ENCODE measurements at places on chromosomes 13 and 19.

DNA sequence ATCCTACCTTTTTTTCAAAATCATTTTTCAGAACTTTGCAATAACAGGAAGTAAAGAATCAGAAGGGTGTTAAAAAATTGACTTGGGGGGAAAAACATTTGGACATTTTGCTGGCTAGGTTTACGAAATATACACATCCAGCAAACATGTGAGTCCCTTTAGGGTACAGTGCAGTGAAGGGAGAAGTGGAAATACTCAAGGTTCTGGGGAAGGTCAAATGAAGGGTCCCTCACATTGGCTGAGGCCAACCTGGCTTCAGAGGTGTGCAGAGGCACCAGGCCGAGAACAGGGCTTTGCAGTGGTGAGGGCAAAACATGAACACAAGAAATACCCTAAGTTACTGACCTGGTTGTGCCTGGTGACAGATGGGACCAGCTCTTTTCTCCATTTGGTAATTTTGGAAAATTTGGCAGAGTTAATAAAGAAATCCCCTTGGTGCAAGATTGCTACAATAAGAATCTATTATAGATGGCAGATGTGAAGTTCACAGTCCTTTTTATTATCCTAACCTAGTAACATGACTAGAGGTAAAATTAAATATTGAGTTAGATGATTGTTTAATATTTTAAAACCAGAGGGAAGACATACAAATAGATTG, 1.5 kb upstream of the UPF3A start:
- no peak overlapping the region for H3K4me3 ChIP-seq
- no peak for DNase-seq
- H3K27me3 ChIP-seq = no peaks in the 10 kb centered on the region
- no peaks in the 10 kb centered on the region for H3K36me3 ChIP-seq
- peaks cover 16% of the 10 kb centered on the region for H3K4me1 ChIP-seq

DNA sequence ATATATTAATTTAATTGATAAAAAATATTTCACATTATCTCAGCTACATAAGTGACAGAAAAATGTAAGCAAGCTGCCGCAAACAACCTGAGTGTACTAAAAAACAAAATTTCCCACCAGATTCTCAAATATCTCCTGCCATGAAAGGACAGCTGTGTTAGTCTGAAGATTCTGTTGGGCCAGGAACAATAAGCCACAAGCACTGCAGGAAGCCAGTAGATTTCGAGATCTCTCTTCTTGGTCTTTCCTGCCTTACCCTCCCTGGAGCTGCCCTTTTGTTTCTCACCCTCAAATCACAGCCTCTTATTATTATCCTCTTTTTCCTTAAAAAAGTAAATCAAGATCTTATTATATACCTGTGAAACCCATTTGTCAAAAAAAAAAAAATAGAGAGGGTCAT, 165.6 kb downstream of the EFNB2 start:
- no peak overlapping the region for H3K27ac ChIP-seq
- no peak overlapping the region for H3K4me3 ChIP-seq
- H3K4me1 ChIP-seq = no peaks in the 10 kb centered on the region
- no peaks in the 10 kb centered on the region for H3K27me3 ChIP-seq
- no peak for DNase-seq

DNA sequence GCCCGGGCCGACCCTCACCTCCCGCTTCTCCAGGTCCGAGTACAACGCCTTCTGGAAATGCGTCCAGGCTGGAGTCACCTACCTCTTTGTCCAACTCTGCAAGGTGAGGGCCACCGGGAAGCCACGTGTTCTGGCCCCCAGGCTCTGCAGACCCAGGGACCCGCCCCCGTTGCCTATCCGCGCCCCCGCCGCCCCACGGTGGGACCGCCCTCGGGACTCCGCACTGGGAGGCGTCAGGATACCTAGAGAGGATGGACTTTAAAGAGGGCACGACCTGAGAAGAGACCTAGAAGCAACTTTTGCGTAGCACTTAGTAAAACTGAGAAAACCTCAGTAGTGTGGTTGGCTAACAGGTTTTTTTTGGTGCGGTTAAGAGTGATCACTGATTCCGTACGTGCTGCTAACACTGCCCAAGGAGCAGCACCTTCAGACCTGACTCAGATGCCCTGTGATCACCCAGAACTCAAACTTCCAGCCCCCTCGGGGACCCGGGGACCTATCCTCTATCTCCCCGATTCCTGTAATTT, 492 bp downstream of the TMEM147 start:
- H3K36me3 ChIP-seq = peaks cover 6% of the 10 kb centered on the region
- peak overlapping the region; percentile 79 for H3K4me3 ChIP-seq
- no peaks in the 10 kb centered on the region for H3K27me3 ChIP-seq
- DNase-seq = no peak
- peaks cover 12% of the 10 kb centered on the region for H3K4me1 ChIP-seq

DNA sequence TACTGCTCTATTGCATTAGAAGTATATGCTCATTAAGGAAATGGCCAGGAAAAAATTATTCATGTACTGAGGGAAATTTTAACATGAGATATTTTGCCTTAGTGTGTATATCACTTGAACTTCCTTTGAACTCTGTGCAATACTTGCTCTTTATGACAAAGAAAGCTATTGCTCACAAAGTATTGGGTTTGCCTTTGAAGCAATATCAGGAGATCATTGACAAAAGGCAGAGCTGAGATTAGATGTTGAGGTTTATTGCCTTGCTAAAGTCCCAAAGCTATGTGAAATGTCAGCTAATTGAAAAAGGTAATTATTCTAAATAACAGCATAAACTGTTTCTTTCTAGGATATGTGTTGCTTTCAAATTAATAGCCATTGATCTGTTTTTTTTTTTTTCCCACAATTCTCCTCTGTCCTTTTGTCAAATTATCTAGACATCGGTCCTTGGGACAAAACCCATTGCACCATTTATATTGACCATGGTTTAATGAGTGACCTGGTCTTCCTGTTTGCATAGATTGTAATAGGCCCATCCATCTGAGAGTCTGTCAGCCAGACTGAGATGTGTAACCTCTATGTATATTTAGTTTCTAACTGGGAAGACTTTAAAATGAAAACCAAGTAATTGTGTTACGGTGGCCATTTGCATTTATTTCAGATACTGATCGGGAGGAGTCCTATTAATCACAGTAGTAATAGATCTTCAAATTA, 752.7 kb upstream of the GPC6 start:
- no peaks in the 10 kb centered on the region for H3K27me3 ChIP-seq
- no peak for DNase-seq

DNA sequence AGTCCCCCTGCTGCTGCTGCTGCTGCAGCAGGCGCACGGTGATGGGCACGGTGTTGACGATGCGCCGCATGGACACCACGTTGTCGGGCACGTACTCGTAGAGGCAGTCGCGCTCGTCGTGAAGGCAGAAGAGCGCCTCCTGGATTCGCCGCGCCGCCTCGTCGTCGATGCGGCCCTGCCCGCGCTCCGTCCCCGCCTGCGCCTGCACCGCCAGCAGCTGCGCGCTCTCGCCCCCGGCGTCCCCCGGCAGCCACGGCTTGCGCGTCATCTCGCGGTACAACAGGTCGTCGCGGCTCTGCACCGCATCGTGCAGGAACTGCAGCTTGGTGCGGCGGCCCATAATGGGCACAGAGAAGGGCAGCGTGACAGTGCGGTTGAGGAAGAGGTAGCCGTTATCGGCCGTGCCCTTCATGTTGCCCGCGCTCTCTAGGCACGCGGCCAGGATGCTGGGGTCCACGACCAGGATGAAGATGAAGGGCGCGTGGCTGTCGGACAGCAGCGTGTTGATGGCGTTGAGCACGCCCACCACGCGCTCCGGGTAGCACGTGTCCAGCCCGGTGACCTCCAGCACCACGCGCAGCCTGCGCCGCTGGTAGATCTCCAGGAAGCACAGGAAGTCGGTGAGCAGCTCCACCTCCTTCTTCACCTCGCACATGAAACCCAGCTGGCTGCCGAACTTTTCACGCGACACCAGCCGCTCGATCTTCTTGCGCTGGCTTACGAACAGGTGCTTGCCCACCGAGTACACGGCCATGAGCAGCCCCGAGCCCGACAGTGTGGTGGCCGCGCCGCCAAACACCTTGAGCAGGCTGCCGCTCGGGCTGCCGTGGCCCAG, 8.1 kb downstream of the NKPD1 start:
- H3K4me1 ChIP-seq = no peaks in the 10 kb centered on the region
- no peak overlapping the region for H3K4me3 ChIP-seq
- no peak overlapping the region for H3K27ac ChIP-seq

GRCh38 chr13:50386541-50387050, 371.4 kb downstream of the KCNRG start:
- H3K4me1 ChIP-seq = peaks cover 7% of the 10 kb centered on the region
- H3K27me3 ChIP-seq = no peaks in the 10 kb centered on the region
- no peak for DNase-seq
- H3K4me3 ChIP-seq = no peak overlapping the region
- peak overlapping the region; percentile 61 for H3K27ac ChIP-seq

- H3K4me1 ChIP-seq = peaks cover 5% of the 10 kb centered on the region
These were observed 10.7 kb downstream of the MARCHF2 start for GRCh38 chr19:8423817-8424223.

GRCh38 chr13:110607675-110608224, 7.6 kb upstream of the NAXD start:
- H3K4me3 ChIP-seq = no peak overlapping the region
- no peak overlapping the region for H3K27ac ChIP-seq
- DNase-seq = no peak
- no peaks in the 10 kb centered on the region for H3K27me3 ChIP-seq

DNA sequence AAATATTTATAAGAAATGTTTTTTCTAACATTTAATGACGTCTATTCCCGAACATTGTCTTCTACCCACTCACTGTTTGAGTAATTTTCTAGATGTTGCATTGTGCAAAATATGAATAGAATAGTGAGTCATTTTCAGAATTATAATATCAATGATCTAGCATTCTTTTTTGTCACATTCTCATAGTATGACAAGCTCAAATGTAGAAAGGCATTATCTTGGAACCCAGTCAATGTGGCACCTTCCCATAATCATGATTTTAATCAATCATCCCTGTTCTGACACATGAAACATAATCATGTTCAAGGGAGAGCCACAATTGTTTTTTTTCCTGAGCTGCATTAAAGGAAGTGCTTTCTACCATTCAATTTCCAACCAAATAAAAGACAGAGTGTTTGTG, 265.8 kb downstream of the OXGR1 start:
- no peak for DNase-seq
- no peaks in the 10 kb centered on the region for H3K4me1 ChIP-seq
- no peak overlapping the region for H3K27ac ChIP-seq
- peaks cover 2% of the 10 kb centered on the region for H3K27me3 ChIP-seq

DNA sequence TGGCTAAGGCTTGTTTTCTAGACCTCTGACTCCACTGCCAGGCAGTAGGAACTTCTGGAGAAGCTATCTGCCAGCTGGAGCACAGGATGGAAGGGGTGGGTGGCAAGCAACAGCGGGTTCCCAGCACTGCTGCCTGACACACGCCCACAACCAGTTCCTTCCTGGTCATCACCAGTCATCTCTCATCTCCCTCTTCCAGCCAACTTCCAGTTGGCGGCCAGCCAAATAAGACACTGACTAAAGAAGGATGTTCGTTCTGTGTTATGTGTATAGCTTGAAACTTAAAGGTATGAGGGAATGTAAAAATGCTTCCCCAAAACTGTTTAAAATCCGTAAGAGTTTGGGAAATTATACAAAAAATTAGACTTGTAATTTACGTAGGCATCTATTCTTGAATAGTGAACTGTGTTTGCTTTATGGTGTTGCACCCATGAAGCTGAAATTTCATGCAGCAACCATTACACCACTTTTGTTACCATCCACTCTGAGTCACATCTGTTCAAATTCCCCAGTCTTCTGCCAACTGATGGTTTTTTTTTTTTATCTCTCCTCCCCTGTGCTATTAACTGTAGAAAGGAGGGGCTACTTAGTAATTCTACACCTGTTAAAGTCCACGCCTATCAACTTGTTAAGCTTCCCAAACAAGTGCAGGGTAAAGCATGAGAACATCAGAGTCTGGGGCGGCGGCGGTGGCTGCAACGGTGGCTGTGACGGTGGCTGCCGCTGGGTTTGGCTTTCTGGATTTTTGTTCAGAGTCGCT, 86.2 kb upstream of the FRY start:
- H3K27ac ChIP-seq = no peak overlapping the region
- H3K4me3 ChIP-seq = no peak overlapping the region
- no peaks in the 10 kb centered on the region for H3K36me3 ChIP-seq
- H3K4me1 ChIP-seq = no peaks in the 10 kb centered on the region

- H3K36me3 ChIP-seq = no peaks in the 10 kb centered on the region
- no peaks in the 10 kb centered on the region for H3K4me1 ChIP-seq
These were observed 16.2 kb downstream of the COL4A2 start for GRCh38 chr13:110323172-110323891.

GRCh38 chr19:15265850-15266248, 33.6 kb upstream of the EPHX3 start:
- no peak for DNase-seq
- H3K27ac ChIP-seq = no peak overlapping the region
- peaks cover 2% of the 10 kb centered on the region for H3K36me3 ChIP-seq
- H3K4me3 ChIP-seq = no peak overlapping the region

DNA sequence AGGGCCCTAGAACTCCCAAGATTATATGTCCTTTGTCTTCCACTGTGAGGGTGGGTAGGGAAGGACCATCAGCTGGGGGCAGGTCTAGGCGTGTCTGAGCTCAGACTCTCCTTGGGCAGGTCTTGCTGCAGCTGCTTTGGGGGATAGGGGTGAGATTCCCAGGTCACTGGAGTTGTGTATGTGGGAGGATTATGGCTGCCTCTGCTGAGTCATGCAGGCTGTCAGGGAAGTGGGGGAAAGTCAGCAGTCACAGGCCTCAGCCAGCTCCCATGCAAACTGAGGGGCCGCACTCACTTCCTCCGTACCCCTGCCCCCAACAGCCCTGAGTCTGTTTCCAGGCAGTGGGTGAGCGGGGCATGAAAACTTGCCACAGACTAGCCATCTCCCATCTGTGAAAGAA, 600.8 kb downstream of the DIAPH3 start:
- no peak overlapping the region for H3K27ac ChIP-seq
- H3K4me3 ChIP-seq = no peak overlapping the region
- H3K36me3 ChIP-seq = no peaks in the 10 kb centered on the region
- no peaks in the 10 kb centered on the region for H3K4me1 ChIP-seq
- DNase-seq = no peak

GRCh38 chr13:31433207-31433606, 233.4 kb downstream of the B3GLCT start:
- H3K27me3 ChIP-seq = no peaks in the 10 kb centered on the region
- H3K36me3 ChIP-seq = no peaks in the 10 kb centered on the region
- no peak overlapping the region for H3K4me3 ChIP-seq
- H3K4me1 ChIP-seq = no peaks in the 10 kb centered on the region

DNA sequence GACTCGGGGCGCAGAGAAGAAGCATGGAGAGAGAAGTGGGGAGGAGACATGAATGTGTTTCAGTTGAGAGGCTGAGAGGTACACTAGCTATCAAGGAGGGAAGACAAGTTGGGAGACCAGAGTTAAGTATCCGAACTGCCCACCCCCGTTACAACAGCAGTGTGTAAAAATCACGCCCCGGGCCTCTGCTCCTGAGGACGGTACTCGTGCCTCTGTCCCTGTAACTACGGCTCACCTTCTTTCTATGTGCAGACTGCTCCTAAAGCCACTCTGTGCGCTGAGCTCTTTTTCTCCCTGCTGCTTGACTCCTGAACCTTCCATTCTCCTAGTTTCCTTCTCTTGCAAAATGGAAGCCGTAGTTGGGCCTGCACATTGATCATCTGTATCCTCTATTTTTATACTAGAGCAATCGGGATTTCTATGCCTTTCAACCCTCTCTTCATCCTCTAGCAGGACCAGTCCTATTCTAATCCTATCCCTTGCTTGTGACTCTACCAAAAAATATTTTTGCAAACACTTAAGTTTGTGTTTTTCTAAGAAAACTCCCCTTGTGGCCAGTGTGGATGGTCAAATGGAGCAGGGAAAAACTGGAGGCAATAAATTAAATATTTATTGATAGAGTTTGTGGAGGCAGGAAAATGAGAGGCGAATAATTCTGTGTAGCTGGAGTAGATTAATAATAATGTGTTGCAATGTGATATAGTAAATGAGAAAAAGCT, 569 bp downstream of the POLR1D start:
- H3K36me3 ChIP-seq = peaks cover 12% of the 10 kb centered on the region
- H3K4me3 ChIP-seq = peak overlapping the region; percentile 88
- no peaks in the 10 kb centered on the region for H3K27me3 ChIP-seq
- H3K4me1 ChIP-seq = peaks cover 23% of the 10 kb centered on the region
- H3K27ac ChIP-seq = peak overlapping the region; percentile 88
